ENCODE measurements at places on chromosomes 1 and 21.

GRCh38 chr1:233993651-233994050 is 89.2 kb downstream of the SLC35F3 start:
- DNase-seq: peak; percentile 50

GRCh38 chr1:216178281-216178680 is 245.0 kb downstream of the USH2A start:
- DNase-seq: no peak

GRCh38 chr21:46056450-46056903 is 41.4 kb upstream of the COL6A2 start:
- no peak for DNase-seq

DNA sequence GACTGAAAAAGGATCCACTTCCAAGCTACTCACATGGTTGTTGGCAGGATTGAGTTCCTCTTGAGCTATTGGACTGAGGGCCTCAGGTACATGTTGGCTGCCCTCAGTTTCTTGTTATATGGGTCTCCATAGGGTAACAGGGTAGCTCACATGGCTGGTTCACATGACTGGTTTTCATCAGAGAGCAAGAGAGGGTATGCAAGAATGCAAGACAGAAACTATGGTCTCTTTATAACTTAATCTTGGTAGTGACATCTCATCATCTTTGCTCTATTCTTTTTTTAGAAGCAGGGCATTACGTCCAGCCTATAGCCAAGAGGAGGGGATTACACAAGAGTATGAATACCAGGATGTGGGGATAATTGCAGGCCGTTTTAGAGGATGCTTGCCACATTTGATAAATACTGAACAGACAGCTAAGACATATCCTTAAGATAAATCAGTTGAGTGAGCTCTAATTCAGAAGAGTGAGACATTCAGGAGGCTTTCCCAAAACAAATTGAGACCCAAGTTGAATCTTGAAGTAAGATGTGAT is 100.2 kb downstream of the HMCN1 start:
- no peak for DNase-seq

- DNase-seq: no peak
Measured at GRCh38 chr1:22139066-22139594, 3.8 kb downstream of the WNT4 start.

DNA sequence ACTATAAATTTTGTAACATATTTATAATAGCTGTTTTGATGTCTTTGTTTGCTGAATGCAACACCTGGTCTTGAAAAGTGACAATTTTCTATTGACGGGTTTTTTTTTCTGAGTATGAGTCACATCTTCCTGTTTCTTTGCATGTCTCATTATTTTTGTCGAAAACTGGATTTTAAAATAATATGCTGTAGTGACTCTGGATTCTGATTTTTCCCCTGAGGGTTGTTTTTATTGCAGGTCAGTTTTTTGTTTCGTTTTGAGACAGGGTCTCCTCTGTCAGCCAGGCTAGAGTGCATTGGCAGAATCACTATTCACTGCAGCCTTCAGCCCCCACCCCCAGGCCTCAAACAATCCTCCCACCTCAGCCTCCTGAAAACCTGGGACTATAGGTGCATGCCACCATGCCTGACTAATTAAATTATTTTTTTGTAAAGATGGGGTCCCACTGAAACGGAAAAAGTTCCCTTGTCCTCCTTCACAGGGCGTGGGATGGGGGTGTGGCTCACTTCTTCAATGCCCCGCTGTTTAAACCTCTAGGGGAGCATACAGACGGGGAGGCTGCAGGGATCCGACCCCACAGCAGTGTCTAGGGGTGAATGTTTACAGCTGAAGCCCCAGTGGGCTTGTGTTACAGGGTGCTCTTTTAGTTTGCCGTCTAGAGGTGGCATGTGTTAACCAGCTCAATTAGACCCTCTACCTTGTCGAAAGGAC is 11.3 kb upstream of the PPIE start:
- no peak for DNase-seq

DNA sequence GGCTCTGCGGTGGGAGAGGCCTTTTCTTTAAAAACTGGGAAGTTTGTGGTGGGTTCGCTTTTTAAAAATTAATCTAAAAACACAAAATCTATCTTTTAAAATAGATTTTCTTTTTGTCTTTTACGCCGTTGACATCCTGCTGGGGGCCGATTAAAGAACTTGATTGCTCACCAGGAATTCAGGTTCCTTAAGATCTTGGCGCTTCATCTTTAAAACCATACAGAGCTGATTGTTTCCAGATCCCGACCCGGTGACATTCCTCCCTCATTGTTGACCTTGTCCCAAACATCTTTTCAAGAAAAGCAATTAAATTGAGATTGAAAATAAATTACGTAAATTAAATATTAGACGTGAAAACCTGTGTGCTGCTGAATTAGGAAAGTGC is 546 bp upstream of the ZNF697 start:
- DNase-seq: no peak

- DNase-seq: no peak
Measured at GRCh38 chr1:171663036-171663853, 10.8 kb upstream of the MYOC start.

DNA sequence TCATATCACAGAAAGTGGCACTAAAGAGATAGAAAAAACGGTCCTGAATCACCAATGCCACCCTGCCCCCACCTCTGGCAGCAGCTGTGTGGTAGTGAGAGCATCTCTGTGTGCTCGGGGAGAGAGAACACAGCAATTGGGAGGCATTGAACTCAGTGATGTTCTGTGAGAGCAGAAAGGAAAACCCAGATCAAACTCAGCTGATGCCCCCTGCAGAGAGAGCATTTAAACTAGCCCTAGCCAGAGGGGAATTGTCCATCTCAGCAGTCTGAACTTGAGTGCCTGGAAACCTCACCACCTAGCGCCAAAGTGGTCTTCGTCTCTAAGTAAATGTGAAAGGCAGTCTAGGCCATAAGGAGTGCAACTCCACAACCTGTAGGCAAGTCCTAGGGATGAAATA is 21.3 kb downstream of the SLC44A5 start:
- no peak for DNase-seq

DNA sequence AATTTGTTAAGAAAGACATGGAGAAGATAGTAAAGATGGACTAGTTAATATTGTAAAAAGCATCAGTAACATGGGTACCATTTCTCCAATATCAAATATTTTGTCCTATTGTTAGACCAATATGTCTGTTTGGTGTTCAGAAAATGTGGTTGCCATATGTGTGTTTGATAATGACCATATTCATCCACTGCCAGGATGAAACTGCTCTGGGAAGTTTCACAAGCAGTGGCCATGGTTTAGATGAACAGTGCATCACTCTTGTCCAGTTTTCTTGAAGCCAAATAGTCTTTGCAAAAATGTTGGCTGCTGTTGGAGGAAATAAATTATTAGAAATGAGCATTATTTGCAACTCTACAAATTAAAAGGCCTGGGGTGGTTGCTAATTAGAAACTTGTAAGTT is 333.8 kb downstream of the NUF2 start:
- no peak for DNase-seq

GRCh38 chr1:207862241-207862787 is 48.6 kb downstream of the CD34 start:
- no peak for DNase-seq

DNA sequence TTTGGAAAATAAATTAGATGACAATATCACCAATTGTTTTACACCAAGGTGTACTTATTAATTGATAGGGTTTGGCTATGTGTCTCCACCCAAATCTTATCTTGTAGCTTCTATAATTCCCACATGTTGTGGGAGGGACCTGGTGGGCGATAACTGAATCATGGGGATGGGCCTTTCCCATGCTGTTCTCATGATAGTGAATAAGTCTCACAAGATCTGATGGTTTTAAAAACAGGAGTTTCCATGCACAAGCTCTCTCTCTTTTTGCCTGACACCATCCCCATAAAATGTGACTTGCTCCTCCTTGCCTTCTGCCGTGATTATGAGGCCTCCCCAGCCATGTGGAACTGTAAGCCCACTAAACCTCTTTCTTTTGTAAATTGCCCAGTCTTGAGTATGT is 131.0 kb upstream of the LMO4 start:
- DNase-seq: no peak

GRCh38 chr1:47225430-47226100 is 6.5 kb downstream of the TAL1 start:
- no peak for DNase-seq

DNA sequence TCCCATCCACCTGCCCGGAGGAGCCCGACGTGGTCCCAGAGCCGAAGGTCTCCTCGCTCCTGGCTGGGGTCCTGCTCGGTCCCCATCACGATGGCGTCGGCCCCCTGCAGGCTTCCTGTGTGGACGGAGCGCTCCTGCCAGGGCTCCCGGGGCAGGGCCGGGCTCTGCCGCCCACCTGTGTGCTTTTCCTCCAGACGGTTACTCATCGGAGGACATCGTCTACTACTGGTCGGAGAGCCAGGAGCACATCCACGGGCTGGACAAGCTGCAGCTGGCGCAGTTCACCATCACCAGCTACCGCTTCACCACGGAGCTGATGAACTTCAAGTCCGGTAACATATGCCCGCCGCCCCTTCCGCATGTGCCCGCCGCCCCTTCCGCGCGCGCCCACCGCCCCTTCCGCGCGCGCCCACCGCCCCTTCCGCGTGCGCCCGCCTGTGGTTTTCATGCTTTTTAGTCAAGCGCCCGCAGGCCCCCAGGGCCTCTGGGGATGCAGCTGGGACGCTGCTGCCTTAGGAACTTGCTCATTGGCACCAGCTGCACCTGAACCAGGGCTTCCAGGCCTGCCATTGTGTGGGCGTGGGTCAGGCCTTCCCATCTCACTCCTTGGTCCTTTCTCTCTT is 8.9 kb downstream of the GABRD start:
- no peak for DNase-seq

- DNase-seq: no peak
Measured at GRCh38 chr1:55190109-55190508, 25.1 kb downstream of the USP24 start.

DNA sequence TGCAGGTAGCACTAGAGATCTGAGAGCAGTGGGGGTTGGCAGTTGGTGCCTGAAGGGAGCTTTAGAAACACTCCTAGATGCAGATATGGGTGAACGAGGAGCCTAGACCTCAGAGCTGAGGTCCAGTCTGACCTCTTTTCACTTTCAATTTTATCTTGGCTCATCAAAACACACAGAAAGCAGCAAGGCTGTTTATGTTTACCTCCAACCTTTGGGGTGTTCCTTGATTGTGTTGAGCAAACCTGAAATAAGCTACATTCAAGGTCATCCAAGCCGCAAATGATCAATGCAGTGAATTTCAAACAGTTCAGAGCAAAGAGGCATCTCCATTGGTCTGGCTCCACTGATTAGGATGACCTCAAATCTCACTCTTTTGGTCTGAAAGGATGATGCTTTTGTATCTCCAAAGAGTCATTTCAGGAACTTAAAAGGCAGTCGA is 1.3 kb downstream of the LY9 start:
- no peak for DNase-seq

DNA sequence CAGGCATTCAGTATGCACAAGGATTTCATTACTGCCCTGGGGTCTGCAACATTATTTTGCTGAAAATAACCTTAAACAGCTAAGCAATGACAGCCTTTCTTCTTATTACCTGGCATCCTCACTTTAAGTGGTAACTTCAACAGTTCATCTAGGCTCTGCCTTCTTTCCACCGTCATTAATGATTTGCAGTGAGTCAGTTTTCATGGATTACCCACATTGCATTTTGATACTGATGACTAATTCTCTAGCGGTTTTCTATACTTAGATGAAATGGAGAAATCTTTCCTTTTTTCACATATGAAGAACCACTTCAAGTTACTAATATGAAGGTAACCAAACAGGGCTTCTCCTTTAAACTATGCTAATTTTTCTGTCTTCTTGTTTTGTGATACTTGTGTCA is 226.9 kb upstream of the TMPRSS15 start:
- no peak for DNase-seq

DNA sequence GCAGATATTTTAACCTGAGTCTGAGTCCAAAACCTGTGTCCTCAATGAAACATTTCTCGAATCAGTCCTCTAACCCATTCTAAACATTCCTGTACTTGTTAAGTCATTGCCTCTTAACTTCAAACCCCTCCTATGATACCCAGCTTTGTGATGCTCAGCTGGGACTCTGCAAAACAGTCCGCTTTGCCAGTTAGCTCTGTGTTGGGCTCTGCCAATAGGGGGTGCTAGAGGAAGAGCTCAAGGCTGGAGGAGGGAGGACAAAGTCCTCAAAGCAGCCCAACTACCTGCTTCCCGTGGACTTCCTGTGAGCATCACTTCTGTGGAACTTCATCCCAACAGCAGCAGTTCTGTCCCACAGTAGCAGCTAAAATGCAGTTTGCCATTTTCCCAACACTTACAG is 38.1 kb upstream of the SYT14 start:
- DNase-seq: peak; percentile 71

GRCh38 chr1:228938537-228938901 is 203.2 kb downstream of the RHOU start:
- no peak for DNase-seq

GRCh38 chr1:213194383-213194782 is 143.3 kb downstream of the RPS6KC1 start:
- no peak for DNase-seq

DNA sequence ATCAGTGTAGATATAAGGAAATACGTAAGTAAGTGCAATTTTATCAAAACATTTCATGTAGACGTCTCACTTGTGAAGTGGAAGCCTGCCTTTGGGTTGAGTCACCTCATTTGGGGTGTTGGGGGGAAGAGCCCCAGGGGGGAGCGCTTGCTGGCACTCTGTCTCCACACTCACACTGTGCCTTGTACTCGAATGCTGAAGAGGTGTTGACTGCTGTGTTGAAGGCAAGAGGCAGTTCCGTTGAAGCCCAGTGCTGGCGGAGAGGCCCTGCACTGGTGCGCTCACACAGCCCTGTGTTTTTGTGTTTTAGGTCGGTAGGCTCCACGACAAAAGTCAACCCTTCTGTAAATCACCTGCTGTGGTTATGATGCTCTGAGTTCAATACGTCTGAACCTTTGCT is 131.9 kb upstream of the COL6A1 start:
- DNase-seq: no peak

DNA sequence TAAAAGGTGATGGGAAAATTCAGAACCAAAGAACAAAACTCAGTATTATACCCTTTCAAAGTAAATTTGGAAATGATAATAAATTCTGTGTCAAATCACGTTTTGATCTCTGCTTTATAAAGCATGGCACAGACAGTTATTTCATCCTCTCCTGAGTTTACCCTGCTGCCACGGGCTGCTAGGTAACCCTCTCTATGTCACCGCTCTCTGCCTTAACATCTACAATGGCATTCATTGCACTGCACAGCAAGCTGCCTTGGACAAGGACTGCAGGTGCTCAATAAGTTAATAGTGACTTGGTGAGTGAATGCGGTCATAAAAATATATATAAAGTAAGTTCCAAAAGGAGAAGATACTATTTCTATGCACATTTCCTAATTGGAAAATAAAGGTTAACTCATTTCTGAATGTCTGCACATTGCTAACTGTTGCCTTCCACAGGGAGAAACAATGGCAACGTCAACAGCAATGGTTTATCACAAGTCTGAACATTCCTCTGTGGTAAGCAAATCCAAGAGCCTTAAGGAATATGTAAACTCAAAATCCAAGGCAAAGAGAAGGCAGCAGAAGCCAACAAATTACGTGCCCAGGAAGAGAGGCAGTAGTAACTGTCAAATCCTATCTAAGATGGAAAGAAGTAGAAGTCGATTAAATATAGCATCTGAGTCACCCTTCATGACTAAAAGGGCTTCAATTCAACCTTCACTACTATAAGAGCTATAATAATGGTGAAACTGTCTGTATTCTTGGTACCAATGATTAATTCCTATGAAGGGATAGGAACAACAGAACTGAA is 19.4 kb downstream of the FYB2 start:
- DNase-seq: no peak

- DNase-seq: no peak
Measured at GRCh38 chr1:204416589-204417073, 5.0 kb upstream of the PPP1R15B start.

- peak; percentile 26 for DNase-seq
Measured at GRCh38 chr1:20787840-20788795, 1.0 kb upstream of the HP1BP3 start.

GRCh38 chr1:67802565-67802964 is 30.7 kb downstream of the GNG12 start:
- DNase-seq: peak; percentile 36

All from ACHN (cell line).